ENCODE measurements at places on chromosomes 5 and 9.
A peak's percentile ranks its signal among the peaks of the same experiment; 100 is the strongest.

DNA sequence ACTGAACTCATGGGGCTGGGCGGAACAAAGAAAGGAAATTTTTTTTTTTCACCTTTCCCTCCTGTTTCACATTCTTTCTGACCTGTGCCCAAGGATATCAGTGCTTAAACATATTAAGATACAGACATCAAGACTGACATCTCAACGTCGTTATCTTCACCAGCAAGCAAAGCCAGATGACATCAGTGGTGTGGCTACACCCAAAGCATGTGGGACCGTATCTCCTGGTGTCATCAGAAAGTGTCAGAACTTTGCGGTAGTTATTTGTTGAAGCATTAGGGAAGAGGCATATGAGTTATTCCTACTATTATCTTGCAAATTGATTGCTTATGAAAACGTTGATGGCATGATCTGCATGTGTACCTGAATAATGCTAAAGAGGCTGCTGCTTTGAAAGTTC lies 487.4 kb downstream of the TLE4 start:
- no peak for DNase-seq

GRCh38 chr5:79750611-79751510 lies 61.2 kb downstream of the CMYA5 start:
- DNase-seq = no peak

DNA sequence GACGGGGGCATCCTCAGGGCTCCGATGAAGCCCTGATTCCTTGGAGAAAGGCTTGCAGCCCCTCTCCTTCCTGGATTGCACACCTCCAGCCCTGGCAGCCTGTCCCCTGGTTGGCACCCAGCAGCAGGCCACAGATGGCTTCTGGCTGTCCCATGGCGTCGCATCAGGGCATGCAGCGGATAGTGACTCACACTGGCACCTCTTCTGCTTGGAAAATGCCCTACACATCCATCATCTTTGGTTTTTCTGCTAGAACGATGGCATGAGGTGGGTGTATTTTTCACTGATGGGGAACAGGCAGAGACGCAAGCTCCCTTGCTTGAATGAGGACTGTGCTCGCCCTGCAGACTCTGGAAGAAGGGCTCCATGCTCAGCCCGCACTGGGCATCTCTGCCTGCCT lies 23.2 kb upstream of the IER5L start:
- DNase-seq = no peak

DNA sequence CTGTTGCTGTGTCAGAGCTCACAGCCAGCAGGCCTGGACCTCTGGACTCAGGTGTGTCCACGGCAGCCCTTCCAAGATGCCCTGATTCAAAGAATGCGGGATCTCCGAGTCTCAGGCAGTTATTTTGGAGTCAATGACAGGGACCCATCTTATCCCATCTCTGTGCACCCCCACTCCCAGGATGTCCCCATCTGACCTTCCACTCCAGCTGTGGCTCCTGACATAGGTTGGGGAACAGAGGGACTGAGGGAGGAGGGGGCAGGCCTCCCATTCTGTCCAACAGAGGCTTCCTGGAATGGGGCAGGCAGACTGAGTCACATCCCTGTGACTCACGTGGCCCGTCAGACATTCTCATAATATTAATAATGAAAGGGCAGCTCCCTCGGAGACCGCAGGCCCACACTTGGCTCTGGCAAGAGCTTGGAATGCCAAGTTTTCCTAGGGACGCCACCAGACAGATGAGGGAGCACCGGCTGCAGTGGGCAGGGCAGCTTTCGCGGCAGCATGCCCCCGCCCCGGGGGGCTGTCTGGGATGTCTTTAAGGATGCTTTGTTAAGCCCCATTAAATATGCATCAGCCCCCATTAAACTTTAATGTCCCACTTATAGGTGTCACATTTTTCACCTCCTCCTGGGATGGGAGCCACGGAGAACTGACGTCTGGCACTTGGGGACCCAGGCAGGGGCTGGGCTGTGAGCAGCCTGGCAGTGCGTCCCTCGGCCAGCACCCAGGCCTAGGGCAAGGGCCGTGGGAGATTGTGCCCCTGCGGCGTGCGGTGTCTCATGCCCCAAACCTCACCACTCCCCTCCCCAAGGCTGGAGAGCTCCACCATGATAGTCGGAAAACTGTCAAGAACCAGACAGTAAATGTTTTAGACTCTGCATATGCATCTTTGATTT lies 23.6 kb upstream of the FIBCD1 start:
- DNase-seq = no peak

DNA sequence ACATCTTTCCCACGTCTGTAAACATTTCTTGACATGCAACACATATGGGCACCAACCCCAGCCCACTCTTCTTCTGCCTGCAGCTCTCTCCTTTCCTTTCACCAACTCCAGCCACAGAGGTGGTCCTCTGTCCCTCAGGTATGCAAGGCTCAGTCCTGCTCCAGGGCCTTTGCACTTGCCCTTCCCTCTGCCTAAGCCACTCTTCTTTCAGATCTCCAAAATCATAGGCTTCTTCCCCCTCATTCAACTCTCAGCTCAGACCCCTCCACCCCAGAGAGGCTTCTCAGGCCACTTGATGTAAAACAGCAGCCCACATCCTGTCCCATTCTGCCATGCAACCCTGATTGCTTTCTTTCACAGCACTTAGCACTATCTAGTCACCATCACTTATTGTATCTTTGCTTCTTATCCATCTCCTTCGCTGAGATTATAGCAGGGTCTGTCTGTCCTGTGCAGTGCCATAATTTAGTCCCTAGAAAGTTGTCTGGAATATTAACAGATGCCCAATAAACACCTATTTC lies 3.4 kb downstream of the LIFR start:
- no peak for DNase-seq

GRCh38 chr5:140383300-140383699 lies 18.3 kb upstream of the ANKHD1 start:
- DNase-seq = no peak

GRCh38 chr9:8858596-8859161 lies 1059.1 kb upstream of the DMAC1 start:
- DNase-seq = no peak

GRCh38 chr9:130940693-130941576 lies 1.9 kb upstream of the FIBCD1 start:
- DNase-seq = peak; percentile 74
